ENCODE measurements at places on chromosomes 2 and 18.

GRCh38 chr2:148623086-148623485, 21.5 kb upstream of the EPC2 start:
- DNase-seq: no peak

GRCh38 chr18:42426496-42427015, 471.5 kb downstream of the PIK3C3 start:
- DNase-seq: no peak

DNA sequence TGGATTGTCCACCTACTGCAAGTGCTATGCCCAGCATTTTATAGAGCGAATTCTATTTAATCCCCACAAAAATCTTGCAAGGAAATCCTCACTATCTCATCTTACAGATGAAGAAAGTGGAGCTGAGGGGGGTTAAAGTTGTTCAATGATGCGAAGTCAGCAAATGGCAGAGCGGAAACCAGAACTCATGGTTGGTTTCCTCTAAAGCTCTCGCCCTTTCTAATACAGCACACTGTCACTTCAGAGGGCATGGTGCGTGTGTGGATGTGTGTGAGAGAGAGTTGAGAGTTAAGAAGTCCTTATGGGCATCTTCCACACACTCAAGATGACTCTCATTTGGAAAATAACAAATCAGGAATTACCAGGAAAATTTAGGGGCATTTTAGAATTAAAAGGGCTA, 78.4 kb downstream of the TGFA start:
- DNase-seq: no peak

DNA sequence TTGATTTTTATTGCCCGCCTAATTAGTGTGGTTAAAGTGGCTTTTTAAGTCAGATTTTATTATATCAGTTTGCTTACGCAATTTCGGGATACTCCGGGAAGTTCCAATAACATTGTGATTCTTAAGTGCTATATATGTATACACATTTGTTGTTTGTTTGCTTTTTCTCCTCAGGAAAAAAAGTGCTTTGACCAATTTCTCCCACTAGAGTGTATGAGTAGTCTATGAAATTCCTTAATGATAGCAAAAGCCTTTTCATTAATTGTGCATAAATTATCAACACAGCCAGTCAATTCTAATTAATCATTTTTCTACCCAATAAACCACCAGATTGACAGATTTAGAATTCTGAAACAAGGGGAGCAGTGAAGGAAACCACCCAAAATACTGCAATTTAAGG, 172.2 kb downstream of the DPP10 start:
- no peak for DNase-seq

DNA sequence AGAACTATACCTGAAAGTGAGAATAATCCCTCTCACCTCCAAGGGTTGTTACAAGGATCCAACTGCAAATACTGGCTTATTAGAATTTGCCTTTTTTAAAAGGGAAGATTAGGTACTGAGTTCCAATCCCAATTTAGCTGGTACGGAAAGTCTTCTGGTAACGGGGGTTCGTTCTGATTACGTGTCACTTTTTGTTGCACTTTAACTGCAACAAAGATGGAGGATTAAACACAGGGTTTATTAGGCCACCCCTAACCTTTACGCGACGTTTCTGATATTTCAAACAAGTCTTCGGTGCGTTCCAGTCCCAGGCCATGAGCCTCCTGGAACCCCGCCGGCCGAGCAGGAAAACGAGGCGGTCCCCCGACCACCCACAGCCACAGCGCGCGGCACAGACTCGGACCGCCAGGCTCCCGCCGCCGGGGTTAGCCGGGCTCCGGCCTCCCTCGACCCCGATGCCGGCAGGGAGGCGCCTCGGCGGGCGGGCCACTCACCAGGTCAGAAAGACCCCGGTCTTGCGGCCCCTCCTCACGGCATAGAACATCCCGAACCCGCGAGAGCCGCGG, 411 bp downstream of the RNASEH1 start:
- peak; percentile 4 for DNase-seq

DNA sequence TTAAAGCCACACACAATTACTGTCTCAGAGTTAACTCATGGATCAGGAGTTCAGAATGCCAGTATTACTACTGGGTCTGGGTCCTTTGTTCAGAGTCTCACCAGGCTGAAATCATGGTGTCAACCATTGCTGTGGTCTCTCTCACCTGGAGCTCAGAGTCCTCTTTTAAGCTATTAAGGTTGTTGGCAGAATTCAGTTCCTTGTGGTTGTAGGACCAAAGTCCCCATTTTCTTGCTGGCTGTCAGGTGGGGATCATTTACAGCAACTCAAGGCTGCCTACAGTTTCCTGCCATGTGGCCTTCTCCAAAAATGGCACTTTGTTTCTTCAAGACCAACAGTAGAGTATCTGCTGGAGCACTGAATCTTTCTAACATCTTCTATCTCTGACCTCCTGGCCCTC, 113.5 kb downstream of the EXOC6B start:
- no peak for DNase-seq

- no peak for DNase-seq
These were observed 112.4 kb upstream of the UPP2 start for GRCh38 chr2:157989227-157989626.

- DNase-seq: no peak
These were observed 250.9 kb downstream of the BCL11A start for GRCh38 chr2:60302377-60303126.

- no peak for DNase-seq
These were observed 156.5 kb downstream of the SP3 start for GRCh38 chr2:173808718-173809117.

Data from CD4-positive, alpha-beta T cell treated with Interleukin-15 for 4 hours (primary cell).